ENCODE measurements at places on chromosomes 11 and 22.

GRCh38 chr22:39635719-39636118, 65.2 kb downstream of the CACNA1I start:
- no peak for DNase-seq

DNA sequence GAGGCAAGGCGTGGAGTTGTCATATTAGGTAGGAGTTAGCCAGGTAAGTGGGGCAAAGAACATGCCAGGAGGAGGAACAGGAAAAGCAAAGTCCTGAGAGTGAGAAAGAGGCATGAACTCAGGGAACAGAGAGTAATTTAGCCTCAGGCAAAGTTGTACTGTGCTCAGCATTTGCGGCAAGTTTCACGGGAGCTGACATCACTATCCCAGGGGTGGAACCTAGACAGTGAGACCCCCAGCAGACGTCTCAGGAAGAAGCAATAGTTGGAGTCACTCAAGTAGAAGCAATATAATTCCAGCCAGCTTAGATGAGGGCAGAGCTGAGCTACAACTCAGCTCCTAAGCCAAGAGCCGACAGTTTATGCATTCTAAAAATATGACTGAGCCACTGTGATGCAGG, 426.0 kb upstream of the ISX start:
- DNase-seq: no peak

DNA sequence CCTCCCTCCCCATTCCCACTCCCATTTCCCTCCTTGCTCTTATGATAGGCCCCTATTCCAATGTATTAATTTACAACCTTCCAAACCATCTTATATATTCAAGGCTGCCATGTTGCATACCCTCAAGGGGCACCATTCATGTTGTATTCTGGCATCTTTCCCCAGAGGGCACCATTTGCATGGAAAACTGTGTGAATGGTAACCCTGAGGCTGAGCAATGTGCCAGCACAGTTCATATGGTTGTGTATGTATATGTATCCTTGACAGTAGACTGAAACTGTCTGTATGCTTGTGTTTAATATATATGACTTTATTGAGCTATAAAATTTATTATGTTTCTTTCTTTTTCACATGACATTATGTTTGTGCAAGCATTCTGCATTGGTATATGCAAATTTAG, 7.3 kb downstream of the RASSF10 start:
- no peak for DNase-seq

- no peak for DNase-seq
These were observed 35.7 kb downstream of the CYB5R2 start for GRCh38 chr11:7637447-7638157.

DNA sequence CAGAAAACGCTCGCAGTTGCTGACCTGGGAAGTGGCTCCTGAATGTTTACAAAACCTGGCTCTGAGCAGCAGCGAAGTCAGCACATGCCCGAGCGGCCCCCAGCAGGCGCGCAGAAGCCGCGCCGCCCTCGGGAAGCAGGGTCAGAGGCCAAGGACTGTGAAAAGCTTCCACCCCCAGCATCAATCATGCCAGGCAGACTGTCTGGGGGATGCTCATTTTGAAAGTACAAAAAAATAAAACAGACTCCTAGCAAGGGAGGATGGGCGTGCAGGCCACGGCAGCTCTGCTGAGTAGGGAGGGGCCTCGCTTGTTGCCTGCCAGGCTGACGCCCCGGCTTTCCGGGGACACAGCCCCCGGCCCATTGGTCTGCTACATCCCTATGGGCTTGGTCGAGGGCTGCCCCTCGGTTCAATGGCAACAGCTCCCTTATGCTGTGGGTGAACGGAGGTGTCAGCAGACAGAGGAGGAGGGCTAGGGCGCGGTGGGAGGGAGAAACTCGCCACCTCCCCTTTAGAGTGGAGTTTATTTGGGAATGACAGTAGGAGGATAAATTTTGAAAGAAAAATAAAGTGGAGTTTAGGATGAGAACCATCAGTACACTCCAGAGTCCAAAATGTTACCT, 37.7 kb upstream of the GNB1L start:
- DNase-seq: no peak

DNA sequence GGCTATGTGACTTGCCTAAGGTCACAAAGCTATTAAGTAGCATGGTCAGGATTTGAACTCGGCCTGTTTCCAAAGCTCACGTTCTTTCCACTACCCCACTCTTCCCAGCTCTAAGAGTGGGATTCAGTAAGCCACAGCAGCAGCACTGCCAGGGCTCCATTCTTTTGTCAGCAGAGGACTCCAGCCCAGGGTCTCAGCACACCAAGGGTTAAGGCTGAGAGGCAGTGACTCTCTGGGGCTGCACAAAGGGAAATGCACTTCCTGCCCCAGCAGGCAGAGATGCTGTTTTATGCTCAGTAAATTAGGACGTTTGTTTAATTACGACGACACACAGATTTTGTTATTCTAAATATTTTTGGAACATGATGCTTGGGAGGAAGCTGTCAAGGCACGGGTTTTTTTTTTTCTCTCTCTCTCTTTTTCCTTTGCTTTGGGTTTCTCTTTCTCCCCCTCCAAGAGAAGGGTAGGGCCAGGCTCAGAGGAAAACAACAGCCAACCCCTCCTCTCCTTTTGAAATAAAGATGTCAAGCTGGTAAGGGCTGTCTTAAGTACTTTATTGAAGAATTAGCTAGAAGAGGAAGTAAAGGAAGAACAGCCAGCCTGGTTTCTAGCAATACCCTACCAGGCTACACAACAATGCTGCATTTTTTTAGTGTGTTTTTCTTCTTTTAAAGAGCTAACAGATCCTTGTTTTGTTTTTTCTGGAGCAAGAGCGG, 2.8 kb downstream of the MYH9 start:
- DNase-seq: no peak

GRCh38 chr22:38474003-38474607, 6.2 kb downstream of the KDELR3 start:
- no peak for DNase-seq

All from NCI-H187 (cell line).